ENCODE measurements at places on chromosomes 2 and 18.

DNA sequence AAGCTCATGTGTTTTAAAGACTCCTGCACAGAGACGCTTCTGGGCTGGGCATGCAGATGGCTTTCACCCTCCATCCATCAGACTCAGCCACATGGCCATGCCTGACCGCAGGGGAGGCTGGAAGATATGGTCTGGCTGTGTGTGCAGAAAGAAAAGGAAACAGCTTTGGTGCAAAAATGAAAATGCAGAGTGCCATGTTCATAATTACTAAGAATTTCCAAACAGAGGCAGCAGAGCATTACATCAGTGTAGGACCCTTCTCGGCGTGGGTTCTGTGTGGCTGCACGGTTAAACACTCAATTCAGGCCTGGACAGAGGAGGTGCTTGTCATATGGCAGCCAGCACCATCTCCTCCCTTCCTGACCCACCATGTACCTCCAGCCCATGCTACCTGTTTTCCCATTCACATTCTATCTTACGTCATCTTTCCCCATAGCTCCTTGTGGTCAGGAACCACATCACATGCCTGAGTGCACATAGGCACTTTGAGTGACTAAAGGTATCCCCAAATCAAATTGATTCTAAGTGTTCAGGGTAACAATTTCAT lies 200.3 kb upstream of the ID2 start:
- no peak for DNase-seq

- no peak for DNase-seq
Measured at GRCh38 chr2:61090386-61090921, 24.8 kb downstream of the SANBR start.

DNA sequence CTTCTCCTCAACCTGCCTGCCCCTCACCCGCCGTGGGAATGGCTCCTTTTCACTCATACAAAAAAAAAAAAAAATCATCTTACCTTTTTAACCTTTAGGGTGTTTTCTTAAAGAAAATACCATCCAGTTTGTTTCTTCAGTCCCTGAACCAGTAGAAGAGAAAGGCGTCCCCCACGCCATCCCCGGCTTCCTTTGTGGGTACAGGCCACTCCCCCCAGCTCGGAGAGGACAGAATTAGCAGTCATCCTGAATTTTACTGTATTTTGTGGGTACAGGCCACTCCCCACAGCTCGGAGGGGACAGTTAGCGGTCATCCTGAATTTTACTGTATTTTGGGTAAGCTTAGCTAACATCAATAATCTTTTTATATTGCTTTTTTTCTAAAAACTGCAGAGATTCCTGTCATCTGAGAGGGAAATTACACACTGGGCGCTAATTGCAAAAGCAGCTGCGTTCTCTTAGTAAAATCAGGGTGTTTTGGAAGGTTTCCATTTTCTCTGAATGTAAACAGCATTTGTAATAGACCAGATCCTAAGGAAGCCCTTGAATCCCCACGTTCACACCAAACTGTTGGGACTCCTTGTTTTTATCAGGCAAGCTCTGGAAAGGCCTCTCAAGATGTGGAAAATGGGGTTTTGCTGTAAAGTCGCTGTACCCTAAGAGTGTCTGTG lies 72.5 kb downstream of the NFATC1 start:
- no peak for DNase-seq

DNA sequence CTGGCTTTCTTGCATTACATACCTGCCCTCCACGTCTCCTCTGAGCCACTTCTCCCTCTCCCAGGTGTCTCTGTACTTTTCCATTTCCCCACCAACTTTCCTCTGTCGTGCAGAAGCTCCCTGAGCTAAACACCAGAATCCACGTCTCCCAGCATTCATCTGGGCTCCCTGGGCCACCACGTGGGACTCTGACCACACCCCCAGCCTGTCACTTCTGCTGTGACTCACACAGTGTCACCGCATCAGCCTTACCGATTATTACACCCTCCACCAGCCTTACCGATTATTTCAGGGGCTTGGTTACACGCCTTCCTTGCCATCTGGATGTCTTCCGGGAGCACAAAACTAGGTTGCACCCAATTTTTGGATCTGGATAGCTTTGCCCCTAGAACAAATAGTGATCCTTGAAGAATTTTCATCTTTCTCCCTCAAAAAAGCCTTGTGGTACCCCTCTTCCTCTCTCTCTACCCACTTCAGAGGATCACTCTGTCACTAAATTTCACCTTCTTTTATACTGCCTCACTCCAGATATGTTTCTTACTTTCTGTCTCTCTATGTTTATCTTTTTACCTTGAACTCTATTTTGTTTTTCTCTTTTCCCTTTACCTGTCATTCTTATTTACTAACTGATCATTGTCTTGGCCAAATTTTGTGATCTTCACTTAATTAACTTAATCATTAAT lies 136.9 kb upstream of the CAB39 start:
- peak; percentile 58 for DNase-seq

DNA sequence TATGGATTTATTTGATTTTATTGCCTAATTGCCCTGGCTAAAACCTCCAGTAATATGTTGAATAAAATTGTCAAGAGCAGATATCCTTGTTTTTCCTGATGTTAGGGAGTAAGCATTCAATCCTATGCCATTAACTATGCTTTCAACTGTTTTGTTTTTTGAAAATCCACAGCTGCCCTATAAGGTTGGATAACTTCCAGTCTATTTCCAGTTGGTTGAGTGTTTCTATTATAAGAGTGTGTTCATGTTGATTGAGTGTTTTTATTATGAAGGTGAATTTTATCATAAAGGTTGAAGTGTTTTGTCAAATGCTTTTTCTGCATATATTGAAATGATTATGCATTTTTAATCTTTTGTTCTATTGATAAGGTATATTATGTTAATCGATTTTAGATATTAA lies 149.9 kb upstream of the SCN7A start:
- DNase-seq: no peak

DNA sequence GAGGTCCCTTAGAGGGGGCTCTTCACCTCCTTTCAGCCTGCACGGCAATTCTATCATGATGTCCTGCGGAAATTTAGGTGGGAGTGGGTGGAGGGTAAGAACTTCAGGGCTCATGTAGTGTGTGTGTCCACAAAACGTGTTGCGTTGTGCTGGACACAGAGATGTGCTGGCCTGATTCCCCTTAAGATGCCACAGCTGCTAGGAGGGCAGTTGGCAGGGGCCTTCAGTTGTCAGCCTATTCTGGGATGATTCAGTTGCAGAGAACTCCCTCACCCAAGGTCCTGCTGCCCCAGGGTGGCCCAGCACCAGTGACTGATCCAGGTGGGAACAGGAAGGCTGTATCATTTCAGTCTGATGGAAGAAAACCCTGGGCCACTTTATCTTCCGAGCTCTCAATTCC lies 1.0 kb upstream of the HJURP start:
- no peak for DNase-seq

GRCh38 chr2:7694076-7694985 lies 777.1 kb downstream of the RNF144A start:
- peak; percentile 26 for DNase-seq

- DNase-seq: no peak
Measured at GRCh38 chr2:52934323-52934898, 833.2 kb upstream of the CHAC2 start.

DNA sequence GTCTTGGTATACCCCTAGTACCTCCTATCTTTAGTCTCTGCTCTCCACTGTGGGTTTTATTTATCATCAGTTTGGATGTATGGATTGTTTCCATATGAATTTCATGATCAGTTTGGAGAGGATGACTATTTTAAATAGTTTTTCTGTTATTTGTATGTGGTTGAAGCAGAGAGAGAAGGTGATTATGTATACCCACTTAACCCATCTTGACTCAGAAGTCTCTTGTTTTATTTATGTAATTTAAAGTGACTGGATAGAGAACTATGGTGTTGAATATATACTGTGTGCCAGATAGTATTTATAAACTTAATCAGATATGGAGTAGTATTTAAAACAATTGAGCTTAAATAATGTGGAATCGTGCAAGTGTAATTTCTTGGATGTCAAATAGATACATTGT lies 39.9 kb downstream of the SMAD4 start:
- no peak for DNase-seq

GRCh38 chr2:88760819-88761598 lies 69.5 kb downstream of the RPIA start:
- no peak for DNase-seq

DNA sequence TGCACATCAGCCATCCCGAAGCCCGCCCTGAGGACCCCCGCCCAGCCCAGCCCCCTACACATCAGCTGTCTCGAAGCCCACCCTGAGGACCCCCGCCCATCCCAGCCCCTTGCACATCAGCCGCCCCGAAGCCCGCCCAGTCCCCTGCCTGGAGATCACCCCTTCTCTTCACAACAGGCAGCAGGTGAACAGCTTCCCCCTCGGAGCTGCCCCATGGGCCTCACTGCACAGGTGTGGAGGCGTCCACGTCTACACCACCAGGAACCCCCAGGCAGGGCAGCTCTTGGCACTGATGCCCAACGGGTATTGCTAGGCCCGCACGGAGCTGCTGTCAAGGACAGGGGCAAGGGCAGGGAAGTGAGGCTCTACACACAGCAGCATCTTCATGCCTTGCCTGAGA lies 137.6 kb downstream of the HDAC4 start:
- no peak for DNase-seq

DNA sequence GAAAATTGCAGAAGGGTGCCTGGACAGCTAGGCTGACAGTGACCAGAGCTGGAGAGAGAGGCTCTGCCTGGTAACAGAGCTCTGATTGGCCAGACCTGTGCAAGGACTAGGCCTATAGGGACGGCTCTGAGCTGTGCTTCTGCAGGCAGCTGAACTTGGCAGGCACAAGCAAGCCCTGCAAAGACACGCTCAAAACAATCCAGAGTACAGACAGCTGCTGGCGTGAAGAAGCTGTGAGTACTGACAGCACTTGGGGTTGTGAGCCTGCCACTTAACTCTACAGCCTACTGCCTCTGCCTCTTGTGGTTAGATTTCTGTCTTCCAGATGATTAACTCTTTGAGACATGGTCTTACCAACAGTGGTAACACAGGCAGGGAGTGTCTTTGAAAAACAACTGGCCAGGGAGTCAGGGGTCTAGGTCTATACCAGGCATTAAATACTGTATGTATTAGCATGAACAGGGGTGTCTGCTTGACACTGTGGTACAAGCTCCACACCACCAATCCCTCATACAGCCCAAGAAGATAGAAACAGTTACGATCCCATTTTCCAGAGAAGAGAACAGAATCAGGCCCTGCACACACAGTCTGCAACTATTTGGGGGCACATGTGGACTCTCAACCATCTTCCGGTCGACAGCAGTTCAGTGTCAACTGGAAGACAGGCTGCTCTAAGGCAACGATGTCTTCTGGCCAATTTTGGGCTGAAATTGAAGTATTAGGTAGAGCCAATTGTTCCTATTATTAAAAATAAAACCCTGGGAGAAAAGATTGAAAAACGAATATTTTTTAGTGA lies 568.4 kb downstream of the TNS1 start:
- DNase-seq: peak; percentile 8

DNA sequence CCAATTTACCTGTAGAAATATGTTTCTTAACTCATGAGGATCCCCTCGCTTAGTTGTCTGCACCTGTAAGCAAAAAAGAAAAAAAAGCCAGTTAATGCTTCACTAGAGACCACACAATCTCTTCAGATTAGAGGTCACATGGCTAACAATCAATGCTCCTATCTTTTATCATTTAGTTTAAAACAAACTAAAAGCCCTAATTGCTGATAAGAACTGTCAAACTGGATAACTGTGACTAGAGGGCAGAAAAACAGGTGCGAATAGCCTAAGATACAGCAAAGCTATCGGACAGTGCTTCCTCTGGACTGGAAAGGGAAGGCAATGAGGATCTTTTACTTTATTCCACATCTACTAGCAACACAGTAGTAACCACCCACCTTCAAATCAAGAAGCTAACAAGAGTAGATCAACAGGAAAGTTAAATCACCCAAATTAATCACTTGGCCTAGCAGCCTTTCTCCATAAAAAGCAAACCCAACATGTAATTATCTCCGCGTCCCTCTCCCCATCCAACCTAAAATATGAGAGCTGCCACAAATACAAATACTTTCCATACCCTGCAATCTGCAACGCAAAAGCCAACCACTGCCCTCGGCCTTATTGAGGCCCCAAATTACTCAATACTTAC lies 734 bp downstream of the SLC25A12 start:
- no peak for DNase-seq

DNA sequence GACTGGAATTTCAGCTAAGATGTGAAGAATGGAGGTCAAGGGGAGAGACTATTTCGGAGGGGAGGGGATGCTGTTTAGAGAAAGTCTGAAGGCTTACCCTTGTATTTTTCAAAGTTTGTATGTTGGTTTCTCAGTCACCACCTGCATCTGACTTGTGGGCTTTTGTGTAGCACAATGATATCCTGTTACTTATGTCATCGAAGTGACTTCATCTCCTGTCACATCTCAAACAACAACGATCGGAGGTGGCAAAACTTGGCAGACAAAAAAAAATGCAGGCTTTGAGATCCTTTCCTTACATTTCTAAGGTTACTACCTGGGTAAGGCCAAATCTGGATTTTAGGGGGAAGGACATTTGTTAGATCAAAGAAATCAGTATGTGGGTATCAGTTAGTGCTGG lies 11.7 kb upstream of the CXCR4 start:
- no peak for DNase-seq

DNA sequence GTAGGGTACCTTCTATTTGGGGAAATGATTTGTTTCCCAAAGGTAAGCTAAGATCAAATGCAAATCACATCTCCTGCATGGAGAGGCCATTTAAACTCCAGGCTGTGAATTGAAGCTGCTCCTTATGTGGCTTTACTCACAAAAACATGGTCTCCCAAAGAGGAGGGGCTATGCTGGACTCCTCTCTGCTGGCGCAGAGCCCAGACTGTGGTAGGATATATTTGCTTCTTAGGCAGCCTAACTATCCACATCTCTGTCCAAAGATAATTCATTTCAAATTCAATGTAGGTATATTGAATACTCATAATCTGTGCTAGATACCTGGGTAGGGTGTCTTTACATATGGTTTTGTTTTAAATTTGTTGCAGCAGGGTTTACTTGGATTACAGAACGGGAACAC lies 358.5 kb downstream of the ALK start:
- DNase-seq: no peak

DNA sequence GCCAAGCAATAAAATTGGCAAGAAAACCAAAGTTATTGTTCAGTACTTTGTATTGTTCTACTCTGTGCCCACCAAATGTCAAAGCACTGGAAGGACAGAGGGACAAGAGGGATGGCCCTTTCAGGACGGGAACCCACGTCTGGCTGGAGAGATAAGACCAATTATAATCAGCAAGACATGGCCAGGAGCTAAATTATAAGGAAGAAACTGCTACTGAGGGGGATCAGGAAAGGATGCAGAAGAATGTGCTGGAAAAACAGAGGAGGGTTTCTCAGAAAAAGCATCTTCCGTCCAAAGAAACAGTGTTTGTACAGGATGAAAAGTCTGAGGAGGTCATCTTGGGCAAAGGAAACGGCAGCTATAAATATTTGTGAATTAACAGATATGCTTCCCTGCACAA lies 46.4 kb upstream of the NARS1 start:
- no peak for DNase-seq

- no peak for DNase-seq
Measured at GRCh38 chr2:1306014-1306686, 107.1 kb upstream of the TPO start.

DNA sequence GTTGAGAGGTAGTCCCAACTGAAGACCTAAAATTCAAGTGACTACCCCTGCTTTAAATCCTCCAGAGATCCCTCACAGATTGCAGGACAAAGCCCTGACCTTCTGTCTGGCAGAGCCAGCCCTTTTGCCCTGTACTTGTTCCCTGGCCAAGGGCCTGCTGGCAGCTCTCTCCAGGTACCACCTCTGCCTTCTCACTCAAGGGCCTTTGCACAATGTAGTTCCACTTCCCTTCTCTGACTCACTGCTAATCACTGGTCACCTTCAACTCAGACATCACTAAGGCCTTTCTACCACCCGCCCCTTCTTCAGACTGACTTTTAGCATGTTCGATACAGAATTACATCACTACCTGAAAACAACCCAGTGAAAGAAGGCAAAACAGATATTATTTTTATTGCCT lies 411.0 kb downstream of the TMEM182 start:
- no peak for DNase-seq
